Choroid plexus epithelial cell (primary cell): ENCODE measurements at places on chromosomes 1 and 21.

- DNase-seq, result no peak
Observed at GRCh38 chr21:36547464-36547863, 67.5 kb upstream of the CLDN14 start.

GRCh38 chr1:178133239-178133989 is 39.5 kb downstream of the RASAL2 start:
- DNase-seq, result no peak

DNA sequence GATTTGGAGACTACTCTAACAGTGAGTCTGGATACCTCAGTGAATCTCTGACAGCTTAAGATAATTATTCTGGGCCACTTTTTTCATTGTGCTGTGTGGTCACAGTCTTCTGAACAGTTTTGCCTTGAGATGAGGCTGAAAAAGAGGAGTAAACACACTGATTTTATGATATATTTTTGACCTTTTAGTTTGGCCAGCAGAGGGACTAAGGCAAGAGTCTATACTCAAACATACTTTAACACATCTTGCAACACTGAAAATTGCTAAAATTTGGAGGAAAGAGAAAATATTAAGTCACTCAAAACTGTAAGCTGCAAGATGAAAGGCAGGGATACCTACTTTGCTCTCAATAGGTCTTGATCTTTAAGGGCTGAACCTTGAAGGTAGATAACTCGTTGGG is 182.7 kb downstream of the KCNT2 start:
- peak; percentile 50 for DNase-seq

GRCh38 chr1:218942431-218942830 is 231.2 kb upstream of the LYPLAL1 start:
- DNase-seq, result no peak

- peak; percentile 0 for DNase-seq
Observed at GRCh38 chr1:181936768-181937581, 124.5 kb downstream of the ZNF648 start.

DNA sequence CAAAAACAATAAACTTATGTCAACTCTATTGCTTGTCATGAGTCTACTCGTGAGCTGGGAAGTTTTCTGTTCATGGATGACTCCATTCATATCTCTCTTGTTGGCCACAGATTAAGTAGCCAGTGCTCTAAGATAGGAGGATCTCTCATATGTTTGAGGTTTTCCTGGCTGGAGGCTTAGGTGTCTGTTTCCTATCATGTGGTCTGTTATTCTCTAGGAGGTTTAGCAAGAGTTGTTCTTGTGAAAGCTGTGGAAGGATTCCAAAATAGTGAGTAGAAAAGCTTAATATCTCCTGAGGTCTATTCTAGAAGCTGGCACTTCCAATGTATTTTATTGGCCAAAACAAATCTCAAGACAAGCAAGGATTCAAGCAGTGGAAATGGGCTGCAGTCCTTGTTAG is 5.8 kb upstream of the KRTAP20-2 start:
- peak; percentile 46 for DNase-seq

DNA sequence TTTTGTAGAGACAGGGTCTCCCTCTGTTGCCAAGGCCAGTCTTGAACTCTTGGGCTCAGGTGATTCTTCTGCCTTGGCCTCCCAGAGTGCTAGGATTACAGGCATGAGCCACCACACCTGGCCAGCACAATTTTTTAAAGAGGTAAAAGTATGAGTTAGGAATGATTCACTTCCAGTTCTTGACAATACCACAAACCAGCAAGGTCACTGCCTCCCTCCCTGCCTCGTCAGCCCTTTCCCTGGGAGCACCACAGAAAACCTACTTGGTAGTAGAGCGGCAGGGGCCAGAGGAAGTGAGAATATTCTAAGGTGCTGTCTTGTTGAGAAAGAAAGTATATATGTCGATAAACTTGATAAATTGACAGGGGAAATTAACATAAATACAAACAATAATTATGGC is 10.8 kb upstream of the CDA start:
- DNase-seq, result peak; percentile 28
